Vagina (tissue), 2 donors: ENCODE measurements at places on chromosomes 3 and 15.

DNA sequence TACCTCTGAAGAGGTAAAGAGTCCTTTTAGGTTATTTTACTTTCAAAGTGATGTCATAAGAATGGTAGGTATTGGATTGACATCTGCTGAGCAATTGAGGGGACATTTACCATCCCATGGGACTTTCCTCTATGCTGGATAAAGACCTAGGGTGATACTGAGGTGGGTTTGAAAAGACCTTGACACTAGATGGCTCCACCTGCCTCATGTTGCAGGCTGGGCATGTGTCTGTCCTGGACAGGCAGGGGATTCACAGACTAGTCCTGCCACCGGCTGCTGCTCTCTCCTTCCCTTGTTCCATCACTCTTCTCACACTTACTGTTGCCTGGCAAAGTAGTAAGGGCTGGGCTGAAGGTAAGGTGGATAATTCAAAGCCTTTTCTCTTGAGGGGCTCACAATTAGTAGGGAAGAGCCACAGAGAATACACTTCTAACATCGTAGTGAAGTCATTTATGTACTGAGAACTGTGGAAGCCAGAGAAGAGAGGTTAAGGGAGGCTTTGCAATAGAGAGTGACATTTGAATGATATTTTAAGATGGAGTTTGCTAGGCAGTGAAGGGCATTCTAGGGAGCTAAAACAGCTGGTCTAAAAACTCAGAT is 27.7 kb downstream of the TRAK1 start:
- H3K36me3 ChIP-seq = no peaks in the 10 kb centered on the region
- no peak overlapping the region for H3K27ac ChIP-seq
- H3K4me3 ChIP-seq = no peak overlapping the region

DNA sequence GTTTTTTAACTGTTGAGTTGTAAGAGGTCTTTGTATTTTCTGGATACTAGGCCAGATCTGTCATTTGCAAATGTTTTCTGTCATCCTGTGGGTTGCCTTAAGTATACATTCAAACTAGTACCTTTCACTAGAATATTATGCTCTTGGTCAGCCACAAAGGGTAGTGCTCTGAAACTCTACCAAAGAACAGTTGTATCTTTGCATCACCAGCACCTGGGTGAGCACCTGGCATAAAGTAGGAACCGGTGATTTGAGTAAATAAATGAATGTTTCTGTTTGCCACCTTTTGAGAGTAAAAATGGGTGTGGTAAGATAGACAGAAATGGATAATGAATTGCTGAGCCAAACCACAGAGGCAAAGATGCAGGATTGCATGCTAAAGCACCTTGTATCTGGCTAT is 98.7 kb downstream of the SLCO3A1 start:
- no peak overlapping the region for H3K4me3 ChIP-seq
- H3K4me1 ChIP-seq = peaks cover 81% of the 10 kb centered on the region
- H3K27me3 ChIP-seq = no peaks in the 10 kb centered on the region

DNA sequence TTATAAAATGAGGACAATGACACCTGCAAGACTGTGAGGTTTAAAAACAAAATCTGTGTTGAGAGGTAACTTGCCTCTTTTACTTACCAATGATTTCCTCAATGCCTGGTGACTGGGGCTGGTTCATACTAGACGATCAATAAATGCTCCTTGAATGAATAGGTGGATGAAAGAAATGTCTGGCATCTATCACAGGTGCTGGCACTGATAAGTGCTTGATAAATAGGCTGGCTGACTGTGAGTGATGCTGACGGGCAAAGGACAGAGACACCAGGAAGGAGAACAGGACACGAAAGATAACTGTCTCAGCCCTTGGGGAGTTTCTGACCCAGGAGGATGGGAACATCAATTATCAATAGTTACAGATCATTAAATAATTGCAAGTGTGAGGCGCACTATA is 31.9 kb downstream of the RBP2 start:
- no peaks in the 10 kb centered on the region for H3K4me1 ChIP-seq
- H3K27ac ChIP-seq = no peak overlapping the region
- no peak for DNase-seq
- H3K27me3 ChIP-seq = no peaks in the 10 kb centered on the region
- H3K4me3 ChIP-seq = no peak overlapping the region
- H3K36me3 ChIP-seq = no peaks in the 10 kb centered on the region

DNA sequence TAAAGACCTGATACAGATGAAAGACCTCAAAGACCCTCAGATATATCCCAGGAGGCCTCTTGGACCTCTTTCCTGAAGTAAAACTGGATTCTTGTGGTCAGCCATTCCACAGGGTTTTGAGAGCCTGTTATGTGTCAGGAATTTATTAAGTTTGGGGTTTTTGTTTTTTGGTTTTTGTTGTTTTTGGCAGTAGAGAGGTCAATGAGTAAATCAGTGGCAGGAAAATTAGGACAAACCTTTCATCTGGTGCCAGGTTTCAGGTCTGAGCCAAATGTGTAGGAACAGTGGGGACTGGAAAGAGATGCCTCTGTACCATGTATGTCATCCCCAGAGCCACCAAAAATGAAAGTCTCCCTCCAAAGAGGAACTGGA is 520.4 kb upstream of the MDFIC2 start:
- H3K36me3 ChIP-seq = no peaks in the 10 kb centered on the region
- no peak overlapping the region for H3K27ac ChIP-seq
- no peaks in the 10 kb centered on the region for H3K27me3 ChIP-seq

DNA sequence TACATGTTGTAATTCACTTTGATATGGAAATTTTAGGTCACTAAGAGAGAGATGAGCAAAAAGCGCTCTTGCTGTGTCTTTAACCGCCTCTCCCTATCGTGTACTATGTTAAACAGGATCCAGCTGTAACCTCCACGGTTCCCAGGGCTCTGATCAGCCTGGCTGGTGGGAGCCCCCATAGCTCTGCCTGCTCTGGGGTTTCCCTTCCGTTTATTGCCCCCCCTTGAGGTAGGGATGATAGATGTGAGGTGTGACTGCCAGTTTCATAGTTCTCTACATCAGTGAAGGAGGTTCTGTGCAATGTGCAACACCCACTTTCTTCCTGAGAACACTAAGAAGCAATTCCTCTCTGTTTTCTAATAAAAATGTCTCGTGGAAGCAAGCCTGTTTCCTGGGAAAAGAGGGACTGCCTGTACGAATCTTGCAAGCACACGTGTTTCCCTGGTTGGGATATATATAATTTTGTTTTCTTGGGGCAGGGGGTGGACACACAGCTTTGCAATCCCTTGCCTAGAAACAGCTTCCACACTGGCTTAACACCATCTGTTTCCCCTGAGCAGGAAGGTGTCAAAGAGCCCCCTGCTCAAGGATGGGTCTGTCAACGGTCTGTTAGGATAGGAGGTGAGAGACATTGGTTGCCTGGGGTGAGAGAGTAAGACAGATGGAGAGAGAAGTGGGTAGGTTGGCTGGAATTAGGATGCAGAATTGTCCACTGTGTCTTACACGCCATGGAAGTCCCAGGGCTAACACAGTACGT is 23.8 kb downstream of the CORO2B start:
- no peaks in the 10 kb centered on the region for H3K36me3 ChIP-seq
- H3K4me1 ChIP-seq = peaks cover 50% of the 10 kb centered on the region
- H3K4me3 ChIP-seq = no peak overlapping the region

DNA sequence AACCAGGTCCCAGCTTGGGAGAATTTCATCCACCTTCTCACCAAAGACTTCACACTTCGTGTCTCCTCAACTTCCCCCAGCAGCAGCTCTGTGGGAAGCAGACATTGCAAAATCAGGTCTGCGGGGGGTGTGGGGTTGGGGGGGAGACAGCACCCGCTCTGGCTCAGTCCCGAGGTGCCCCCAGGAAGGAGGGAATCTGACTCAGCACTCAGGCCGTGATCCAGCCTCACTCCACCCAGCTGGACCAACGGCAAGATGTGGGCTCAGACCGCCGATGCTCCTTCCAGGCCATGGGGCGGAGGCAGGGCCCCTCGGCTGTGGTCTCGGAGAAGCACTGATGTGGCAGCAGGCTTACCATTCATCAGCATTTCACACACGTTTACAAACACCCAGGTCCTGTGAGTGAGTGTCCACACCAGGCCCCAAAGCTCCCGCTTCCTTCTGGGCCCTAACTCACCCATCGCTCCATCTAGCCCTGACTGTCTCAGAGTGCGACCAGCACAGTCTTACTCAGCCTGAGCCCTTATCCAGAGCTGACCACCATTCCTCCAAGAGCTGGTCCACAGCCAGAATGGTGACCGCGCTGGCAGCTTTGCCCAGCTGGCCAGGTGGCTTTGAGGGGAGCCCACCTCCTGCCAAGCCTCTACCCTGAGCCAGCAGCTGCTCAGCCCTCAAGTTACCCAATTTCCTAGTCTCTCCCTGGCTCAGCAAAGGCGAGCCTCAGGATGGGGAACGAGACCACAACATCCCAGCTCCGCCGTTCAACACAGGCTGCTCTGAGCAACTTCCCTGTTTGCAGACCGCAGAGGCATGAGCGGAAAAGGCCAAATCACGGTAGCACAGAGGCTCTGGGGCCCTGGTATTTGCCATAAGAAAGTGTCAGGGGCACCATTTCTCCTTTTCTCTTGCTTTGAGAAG is 3.3 kb downstream of the STAB1 start:
- no peaks in the 10 kb centered on the region for H3K36me3 ChIP-seq
- peak; percentile 90 for DNase-seq
- H3K4me1 ChIP-seq = peaks cover 32% of the 10 kb centered on the region
- peak overlapping the region; percentile 34 for H3K27ac ChIP-seq
- H3K4me3 ChIP-seq = no peak overlapping the region

DNA sequence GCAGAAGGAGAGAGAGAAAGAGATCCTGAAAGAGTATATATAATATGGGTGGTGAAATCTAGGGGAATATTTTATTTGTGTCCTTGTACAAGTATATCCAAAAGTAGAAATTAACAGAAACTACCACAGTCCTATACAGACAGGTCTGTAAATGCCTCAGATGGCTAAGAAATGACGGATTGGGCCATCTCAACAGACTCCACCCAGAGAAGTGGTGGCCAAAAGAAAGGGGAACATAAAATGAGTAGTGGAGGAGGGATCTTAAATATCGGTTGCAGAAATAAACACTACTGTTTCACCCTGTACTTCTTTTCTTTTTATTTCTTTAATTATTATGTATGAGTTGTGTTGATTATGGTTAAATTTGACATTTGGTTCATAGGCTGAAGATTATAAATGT is 47.7 kb downstream of the CCR3 start:
- H3K4me1 ChIP-seq = no peaks in the 10 kb centered on the region
- H3K27ac ChIP-seq = no peak overlapping the region
- no peak overlapping the region for H3K4me3 ChIP-seq

- no peaks in the 10 kb centered on the region for H3K27me3 ChIP-seq
- H3K27ac ChIP-seq = no peak overlapping the region
- H3K4me1 ChIP-seq = no peaks in the 10 kb centered on the region
- peak; percentile 85 for DNase-seq
- H3K36me3 ChIP-seq = no peaks in the 10 kb centered on the region
- H3K4me3 ChIP-seq = no peak overlapping the region
Measured at GRCh38 chr3:51718547-51719409, 11.9 kb downstream of the GRM2 start.

- H3K4me3 ChIP-seq = no peak overlapping the region
- peaks cover 6% of the 10 kb centered on the region for H3K4me1 ChIP-seq
- no peak for DNase-seq
- H3K36me3 ChIP-seq = no peaks in the 10 kb centered on the region
- no peak overlapping the region for H3K27ac ChIP-seq
Measured at GRCh38 chr3:129519896-129520715, 8.3 kb upstream of the RHO start.
